ENCODE measurements at places on chromosomes 11 and 22.

GRCh38 chr11:117748771-117749540, 48.1 kb downstream of the DSCAML1 start:
- no peak for DNase-seq

GRCh38 chr11:27055065-27055682, 14.6 kb downstream of the BBOX1 start:
- DNase-seq: no peak

DNA sequence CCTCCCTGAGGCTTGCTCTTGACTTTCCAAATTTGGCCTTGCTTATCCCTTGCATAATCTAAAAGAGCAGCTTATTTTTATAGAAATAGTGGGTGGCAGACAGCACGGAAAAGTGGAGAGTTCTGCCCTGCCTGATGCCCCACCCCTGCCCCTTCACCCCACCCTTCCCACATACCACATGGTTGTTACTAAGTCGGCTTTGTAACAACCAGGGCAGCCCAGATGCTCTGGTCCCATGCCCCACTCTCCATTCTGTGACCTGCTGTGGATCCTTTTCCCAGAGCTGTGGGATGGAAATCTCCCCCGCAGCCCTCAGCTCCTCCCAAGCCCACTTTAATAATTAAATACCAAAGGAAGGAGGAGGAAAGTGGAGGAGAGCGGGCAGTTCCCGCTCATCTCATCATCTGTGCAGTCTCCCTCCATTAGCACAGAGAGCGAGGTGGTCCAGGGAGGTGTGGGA, 10.9 kb downstream of the MRGPRF start:
- DNase-seq: no peak

DNA sequence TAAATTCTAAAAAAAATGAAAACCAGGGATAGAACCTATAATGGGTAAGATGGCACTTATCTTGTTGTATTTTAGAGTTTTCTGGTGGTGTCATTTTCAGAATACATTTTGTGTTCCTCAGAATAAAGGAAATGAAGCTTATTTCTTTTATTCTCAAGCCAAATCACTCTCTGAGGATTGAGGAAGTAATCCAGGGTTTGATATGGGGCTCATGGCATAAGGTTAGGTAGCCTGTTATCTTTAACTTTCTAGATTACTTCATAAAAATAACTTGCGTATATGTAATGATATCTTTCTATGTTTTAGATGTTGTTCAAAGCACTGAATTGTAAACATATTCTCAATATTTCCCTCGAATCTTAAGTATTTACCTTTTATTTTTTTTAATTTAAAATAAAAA, 33.5 kb downstream of the PDE3B start:
- no peak for DNase-seq

GRCh38 chr11:69213316-69213715, 57.6 kb downstream of the SMIM38 start:
- no peak for DNase-seq

DNA sequence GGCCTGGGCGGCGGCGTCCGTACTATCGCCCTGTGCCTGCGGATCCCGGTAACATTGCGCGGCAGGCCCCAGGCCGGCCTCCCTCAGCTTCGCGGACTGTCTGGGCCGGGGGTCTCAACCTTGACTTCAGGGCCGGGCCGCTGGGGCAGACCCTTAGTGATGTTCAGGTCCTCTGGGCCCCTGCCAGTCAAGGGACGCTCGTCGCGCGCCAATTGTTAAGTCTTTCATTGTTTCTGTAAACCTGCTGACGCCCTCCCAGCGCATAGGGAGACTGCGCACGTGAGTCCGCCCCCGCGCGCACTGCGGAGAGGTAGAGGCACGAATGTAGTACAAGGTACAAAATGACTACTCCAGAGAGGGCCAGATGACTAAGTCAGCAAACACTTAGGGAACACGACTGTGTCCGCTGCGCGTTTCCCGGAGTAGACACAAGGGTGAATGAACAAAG, 451 bp upstream of the HDHD5 start:
- peak; percentile 45 for DNase-seq

GRCh38 chr11:103619480-103619879, 417.0 kb upstream of the DDI1 start:
- no peak for DNase-seq

DNA sequence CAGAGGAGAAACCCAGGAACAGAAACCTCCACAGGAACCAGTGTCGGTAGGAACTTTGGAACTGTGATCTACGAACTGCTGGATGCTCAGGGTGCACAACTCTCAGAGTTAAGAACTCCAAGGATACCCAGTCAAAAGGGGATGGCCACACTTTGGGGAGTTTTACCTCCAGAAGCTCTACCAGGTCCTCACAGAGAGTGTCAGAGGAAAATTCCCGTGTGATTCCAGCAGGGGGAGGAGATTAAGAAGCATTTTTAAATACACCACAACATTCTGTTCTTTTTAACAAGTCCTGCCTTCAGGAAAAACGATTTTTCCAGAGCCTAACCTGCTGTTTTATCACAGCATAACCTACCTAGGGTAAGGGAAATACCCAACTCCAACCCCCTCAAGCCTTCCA, 104.0 kb downstream of the SOX6 start:
- DNase-seq: no peak

- no peak for DNase-seq
Observed at GRCh38 chr11:25435197-25435596, 896.7 kb upstream of the ANO3 start.

- DNase-seq: no peak
Observed at GRCh38 chr22:38718414-38718813, 12.7 kb downstream of the GTPBP1 start.

- DNase-seq: no peak
Observed at GRCh38 chr22:21857481-21857914, 9.9 kb downstream of the MAPK1 start.

DNA sequence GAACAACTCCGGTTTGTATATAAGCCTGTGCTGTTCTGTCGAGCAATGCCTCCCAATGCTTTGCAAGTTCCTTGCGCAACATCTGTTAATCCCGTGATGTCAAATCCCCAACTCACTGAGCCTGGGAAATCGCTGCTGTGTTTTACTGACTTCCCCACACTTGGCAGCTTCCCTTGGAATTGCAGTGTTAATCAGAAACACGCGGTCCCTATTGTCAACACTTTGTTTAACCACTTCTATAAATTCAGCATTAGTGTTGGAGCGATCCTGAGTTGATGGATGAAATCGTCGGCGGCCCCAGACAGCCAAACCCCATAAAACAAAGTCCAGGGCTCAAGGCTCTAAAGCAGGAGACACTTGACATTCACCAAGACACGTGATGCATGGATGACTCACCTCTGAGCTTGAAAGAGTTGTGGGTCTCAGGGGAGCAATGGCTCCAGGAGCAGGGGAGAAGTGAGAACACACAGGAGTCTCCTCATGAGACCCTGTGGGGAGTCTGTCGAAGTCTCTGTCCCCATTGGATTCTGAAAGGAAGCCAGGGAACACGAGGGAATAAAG, 555.3 kb downstream of the MIAT start:
- DNase-seq: no peak

DNA sequence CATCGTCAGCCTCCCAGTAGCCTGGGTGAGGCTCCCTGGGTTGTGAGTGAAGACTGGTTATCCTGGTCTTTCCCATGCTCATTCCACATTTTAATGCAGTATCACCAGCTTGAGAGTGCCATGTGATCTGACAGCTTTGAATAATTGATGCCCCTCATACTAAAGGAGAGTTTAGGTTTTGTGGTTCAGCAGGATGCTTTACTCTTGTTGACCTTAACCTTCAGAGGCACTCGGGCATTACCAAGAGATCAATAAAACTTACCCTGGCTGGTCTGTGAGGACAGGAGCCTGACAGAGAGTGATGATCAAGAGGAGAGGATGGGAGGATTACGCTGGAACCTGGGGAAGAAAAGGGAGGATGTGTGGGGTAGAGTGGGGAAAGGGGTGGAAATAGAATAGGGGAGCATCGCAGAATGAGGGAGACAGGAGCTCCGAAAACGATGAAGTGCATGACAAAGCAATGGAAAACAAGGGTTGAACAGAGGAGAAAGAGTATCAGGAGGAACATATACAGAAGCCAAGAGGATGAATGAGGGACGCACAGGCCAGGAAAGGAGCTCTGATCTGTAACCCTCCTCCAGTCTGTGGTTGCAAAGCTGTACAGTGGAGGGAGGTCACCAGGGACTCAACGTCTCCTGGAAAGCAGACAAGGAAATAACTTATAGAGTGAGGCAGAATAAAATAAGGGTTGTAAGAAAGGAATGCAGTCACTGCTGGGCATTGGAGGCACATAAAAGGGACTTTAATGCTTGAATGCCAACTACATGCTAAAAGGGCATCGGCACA, 594.5 kb downstream of the NTM start:
- DNase-seq: no peak

DNA sequence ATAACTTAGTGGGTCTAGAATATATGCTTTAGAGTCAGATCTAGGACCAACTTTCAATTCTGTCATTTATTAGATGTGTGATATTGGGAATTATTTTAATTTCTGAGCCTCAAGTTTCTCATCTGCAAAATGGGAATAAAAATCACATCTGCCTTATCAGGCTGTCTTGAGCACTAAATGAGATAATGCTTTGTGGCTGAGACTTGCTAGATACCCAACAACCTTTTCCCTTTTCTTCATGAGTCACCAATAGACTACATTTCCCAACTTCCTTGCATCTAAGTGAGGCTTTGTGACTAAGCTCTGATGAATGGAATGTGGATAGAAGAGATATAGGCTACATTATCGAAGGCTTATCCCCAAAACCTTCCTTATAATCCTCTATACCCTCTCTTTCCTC, 220.7 kb upstream of the SESN3 start:
- DNase-seq: no peak

DNA sequence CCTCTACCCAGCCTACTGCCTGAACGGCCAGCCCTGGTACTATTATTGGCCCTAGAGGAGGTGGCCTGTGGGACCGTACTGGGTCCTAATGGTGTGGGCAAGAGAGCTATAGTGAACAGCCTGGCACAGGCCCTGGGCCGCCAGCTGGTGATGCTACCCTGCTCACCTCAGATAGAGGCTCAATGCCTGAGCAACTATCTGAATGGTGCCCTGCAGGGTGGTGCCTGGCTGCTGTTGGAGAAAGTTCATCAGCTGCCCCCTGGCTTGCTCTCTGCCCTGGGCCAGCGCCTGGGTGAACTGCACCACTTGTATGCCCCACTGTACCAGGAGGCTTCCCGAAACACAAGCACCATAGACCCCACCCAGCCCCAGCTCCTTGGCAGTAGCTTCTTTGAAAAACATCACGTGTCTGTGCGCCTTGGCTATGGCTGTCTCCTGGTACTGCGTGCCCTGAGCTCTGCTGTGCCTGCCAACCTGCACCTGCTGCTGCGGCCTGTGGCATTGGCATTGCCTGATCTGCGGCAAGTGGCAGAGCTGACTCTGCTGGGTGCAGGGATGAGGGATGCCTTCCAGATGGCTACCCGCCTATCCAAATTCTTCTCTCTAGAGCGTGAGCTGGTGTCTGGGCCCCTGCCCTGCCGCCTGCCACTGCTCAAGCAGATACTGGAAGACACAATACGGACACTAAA, 49.0 kb downstream of the DNHD1 start:
- DNase-seq: no peak

DNA sequence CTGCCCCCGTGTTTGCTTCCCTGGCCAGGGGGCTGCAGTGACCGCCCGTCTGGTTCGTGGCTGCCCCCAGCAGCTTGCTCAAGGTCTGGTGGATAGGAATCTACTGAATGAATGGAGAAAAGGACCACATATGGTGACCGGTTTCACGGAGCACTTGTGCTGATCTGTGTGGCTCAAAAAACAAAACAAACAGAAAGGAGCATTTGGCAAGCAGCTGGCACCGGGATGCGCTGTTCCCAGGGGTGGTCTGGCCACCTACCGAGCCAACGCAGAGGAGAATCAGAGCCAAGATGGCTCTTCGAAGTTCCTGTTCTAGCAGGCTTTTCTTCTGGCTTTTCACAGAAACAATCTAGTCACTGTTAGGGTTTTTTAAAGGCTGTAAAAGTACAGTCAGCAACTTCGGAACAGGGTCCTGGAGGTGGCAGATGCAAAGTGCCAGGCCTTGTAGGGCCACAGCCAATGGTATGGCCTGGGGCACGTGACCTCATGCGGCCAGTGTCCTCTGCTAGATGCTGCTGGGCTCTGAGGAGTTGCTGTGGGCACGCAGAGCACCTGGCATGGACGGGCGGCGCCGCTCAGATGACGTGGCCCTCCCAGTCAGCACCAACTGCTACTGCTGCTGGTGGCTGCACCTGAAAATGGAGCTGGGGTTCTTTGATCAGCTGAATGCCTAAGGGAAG, 27.3 kb upstream of the PACSIN2 start:
- no peak for DNase-seq

DNA sequence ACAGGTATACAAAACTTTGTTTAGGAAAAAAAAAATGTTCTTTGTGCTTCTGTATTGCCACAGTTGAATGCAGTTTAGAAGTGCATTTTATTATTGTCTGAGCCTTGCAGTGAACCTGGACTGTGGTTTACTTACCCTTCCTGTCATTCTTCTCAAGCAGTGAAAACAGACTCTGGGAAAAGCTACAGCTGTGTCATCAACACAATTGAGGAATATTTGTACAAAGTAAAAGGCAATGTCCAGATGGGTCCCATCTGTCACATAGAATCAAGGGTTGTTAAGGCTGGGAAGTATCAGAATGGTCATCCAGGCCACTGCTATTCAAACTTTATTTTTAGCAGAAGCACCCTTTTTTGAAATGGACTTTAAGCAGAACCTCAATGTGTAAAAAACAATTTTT, 73.3 kb downstream of the TRIM44 start:
- DNase-seq: no peak

- no peak for DNase-seq
Observed at GRCh38 chr11:112016765-112017376, 8.3 kb upstream of the DLAT start.

- DNase-seq: no peak
Observed at GRCh38 chr11:33700063-33700501, 544 bp downstream of the C11orf91 start.

- no peak for DNase-seq
Observed at GRCh38 chr22:48065892-48066291, 1303.4 kb downstream of the TBC1D22A start.

GRCh38 chr22:22787786-22788459, 99.7 kb upstream of the IGLL5 start:
- peak; percentile 55 for DNase-seq

DNA sequence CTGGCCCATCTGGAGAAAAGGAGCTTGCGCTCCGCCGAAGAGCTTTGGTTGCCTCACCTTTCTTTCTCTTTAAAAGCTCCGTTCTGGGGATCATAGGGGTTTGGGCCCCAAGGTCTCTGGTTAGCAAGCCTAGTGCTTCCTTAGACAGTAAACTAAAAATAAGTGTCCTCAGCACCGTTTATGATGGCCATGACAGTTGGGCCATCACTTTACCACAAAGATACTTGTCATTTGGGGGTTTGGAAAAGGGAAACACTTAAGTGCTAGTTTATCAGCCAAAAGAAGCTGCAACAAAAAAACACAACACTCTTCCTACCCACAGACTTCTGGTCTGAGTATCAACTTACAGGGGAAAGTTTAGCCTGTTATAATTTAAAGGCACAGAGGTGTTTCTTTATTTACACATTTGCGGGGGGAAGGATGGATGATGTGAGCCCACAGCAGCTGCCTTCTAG, 88.4 kb upstream of the CD44 start:
- DNase-seq: no peak

DNA sequence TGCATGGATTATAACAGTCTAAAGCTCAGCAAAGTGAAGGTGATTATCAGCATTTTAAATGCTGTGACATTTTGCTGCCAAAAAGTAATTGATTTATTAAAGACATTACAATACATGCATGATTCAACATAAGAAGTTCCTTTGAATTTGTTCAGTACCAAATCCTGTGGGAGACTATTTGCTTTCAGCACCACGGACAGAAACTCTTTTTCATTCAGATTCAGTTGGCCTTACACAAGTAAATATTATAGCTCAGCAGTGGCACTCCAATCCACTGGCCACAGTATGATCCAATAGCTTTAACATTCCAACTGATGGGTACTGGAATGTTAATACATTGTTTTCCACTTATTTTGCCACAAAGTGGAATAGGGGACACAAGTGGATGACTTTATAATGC, 806.7 kb downstream of the NTM start:
- DNase-seq: no peak

Data from activated CD4-positive, alpha-beta T cell treated with anti-CD3 and anti-CD28 coated beads, Interleukin-2, amount 50 U/mL, for 4 hours (primary cell).